Mucosa of gallbladder (tissue), 1 donor: ENCODE measurements at places on chromosomes 6 and 20. TPM values are rescaled to one million over a fixed set of nuclear protein-coding genes. Genes with fewer than 3 reads are reported as not detected.

Gene SNAP25
- 4.3 TPM for total RNA-seq

Gene PRSS35
- 2.8 TPM for total RNA-seq

Gene DDRGK1
- total RNA-seq, result 139 TPM

Gene SIRPD
- total RNA-seq, result 0.40 TPM

Gene TNNC2
- 0.81 TPM for total RNA-seq

Gene MEP1A
- total RNA-seq, result not detected

Gene SLC35F1
- 1.1 TPM for total RNA-seq

Gene EBF4
- 12.7 TPM for total RNA-seq

Gene TGM3
- total RNA-seq, result 1.4 TPM

Gene ZFP57
- 0.12 TPM for total RNA-seq

Gene C20orf144
- 0.09 TPM for total RNA-seq

Gene RNF39
- total RNA-seq, result 2.5 TPM

DNA sequence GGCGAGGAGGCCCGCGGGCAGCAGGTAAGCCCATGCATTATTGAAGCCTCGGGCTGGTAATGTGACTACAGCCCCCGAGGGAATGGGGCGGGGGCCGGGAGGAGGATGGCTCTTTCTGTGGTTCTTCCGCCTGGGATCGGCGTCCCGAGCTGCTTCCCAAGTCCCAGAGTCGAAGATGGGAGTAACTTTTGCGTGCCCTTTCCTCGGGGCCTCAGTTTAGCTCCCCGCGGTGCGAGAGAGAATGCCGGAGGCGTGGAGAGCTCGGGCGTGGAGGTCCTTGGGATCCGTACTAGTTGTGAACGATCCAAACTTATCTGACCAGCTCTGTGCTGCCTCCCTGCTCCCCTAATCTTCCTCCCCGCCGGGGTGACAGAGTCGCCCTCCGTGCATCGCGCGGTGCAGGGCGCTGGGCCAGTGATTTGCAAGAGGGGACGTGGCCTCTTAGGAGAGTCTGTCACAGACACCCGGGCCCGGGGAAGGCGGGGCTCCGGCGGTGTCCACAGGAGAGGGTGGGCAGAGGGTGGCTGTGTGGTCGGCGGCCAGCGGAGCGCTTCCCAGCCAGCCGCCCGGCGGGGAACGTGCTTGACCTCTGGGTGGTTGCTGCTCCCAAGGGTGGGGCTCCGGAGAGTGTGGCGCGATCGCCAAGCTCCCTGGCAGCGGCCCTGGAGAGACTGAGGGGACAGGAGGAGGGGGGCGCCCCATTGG lies 815 bp downstream of the UTRN start:
- DNase-seq, result peak; percentile 45

- peak; percentile 63 for DNase-seq
Observed at GRCh38 chr6:43120944-43121913, 45.1 kb downstream of the PTK7 start.

- DNase-seq, result no peak
Observed at GRCh38 chr6:4349931-4350330, 214.6 kb upstream of the ECI2 start.

DNA sequence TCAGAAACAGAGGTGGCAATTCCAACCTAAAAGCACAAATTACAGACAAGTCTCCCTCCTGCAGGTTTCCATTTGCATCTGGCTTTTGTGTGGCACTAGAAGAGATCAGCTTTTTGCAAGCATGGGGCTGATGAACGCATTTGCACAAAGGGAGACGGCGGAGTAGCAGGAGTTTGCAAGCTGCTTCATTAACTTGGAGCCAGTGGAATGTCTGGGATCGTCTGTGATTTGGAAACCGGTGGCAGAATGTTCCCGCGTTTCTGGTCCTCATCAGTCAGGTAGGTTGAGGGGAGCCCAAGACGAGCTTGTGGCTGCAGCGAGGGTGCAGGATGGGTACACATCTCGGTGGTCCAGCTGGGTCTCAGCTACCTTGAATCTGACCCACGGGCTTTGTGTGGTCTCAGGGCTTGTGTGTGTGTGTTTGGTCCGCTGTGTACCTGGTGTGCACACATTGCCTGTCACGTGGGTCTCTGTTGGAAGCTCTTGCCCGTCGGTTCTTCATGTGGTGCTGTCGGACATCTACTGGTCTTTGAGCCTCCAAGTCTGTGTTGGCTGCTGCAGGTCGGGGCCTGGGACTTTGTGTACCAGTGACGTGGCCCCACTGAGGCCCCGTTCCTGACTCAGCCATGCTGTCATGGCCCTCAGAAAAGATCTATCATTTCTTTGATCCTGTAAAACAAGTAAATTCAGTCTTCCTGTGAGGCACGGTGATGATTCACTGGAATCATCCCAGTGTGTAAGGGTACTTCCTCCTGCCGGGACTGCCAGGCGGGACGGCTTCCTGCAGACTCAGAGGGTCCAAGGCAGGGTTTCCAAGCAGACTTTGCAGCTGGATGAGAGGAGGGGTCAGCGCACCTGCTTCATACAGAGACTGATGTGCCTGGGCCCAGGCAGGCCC lies 12.4 kb upstream of the MYT1 start:
- no peak for DNase-seq

DNA sequence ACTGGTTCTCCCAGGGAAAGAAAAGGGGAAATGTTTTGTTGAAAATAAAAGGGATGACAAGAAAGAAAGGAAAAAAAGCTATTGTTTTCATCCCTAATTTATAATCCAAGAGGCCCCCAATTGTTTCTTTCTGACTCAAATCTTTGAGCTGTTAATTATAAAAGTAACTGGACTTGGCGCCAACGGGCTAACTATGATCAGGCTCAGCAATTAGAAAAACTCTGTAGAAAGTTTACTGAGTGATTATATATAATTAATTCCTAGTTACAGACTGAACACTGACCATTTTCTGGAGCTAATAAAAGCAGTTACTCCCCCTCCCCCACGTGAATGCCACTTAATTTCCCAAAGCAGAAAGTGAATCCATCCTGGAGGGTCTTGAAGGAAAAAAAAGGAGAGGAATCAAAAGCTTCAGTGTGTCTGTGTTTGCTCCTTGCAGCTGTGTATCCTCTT lies 3.2 kb downstream of the ZMYND8 start:
- DNase-seq, result no peak

- no peak for DNase-seq
Observed at GRCh38 chr20:1374246-1374645, 18.6 kb downstream of the FKBP1A start.

DNA sequence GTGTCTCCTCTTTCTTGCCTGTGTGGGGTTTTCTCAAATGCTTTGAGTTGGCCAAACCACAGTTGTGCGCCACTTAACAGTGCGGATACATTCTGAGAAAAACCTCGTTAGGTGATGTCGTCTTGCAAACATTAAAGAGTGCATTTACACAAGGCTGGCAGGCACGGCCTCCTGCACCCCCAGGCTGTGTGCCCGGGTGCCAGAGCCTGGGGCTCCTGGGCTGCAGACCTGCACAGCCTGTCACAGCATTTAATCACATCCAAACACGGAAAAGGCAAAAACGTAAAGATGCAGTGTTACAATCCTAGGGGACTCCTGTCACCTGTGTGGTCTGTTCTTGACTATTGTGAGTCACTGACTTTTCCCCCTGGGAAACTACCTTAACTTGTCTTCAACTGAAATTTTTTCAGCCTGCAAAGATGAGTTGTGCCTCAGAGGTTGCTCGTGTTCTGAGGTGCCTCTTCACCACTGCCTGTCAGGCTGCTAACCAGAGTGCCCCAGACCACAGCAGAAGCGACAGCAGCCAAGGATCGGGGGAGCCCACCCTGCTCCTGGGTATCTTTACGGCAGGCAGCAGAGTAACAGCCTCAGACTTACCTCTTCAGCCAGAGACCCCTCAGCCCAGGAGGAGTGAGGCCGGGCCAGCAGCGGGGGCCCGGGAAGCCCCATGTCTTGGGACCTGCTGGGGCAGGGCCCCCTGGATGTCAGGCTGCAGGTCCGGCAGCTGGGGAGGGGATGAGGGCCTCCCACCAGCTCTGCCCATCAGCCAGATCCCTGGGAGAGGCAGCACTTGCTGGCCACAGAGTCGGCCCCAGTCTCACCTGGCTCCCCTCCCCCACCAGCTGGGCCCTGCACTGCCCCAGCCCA lies 683 bp upstream of the C20orf204 start:
- no peak for DNase-seq

DNA sequence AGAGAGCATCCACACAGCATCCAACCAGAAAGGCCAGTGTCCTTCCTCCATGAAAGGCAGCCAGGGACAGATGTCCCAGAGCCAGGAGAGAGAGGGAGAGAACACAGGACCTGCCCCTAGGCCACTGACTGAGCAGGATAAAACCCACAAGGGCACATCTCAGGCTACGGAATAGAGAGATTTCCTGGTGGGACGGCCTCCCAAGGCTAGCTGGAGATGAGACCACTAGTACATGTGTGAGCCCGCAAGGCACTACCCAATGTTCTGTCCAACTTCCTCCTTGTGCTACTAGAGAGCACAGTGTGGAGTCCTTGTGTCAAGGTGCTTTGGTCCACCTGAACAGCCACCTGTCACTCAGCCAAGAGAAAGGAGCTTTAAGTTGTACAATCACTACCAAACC lies 44.2 kb downstream of the PLCG1 start:
- DNase-seq, result no peak

DNA sequence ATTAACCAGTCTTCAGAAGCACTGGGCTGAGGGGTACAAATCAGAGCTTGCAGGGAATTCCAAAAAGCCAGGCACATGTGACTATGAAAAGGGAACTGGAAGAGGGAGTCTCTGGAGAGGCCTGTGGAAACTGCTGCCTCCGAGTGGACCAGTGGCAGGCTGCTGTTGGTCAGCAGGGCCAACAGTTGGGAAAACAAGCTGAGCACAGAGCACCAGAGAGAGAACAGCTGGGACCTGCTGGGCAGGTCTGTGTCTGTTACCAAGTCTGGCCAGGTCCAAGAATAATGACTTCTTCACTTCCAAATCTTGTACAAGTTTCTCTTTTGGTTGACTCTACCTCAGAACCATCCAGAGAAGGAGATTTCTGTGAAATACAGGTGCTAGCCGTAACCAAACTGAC lies 81.4 kb downstream of the LIN28B start:
- DNase-seq, result no peak

DNA sequence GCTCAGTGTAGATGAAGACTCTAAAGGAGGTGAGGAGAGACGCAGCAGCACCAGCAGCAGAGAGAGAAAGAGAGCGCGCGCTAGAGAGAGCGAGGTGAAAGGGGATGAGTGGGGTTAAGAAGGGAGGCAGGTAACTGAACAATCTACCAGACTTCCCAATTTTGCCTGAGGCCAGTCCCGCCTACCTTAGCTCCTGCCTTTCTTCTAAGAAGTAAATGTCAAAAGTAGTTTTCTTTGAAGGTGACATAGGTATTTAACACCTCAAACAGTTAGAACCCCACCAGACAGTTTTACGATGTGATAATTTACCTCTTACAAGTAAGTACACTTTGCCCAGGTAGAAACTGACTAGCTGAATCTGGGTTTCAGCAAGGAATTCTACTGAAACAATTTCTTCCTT lies 132.0 kb upstream of the EEF1E1 start:
- DNase-seq, result no peak

GRCh38 chr20:62363920-62364851 lies 2.9 kb downstream of the LAMA5 start:
- DNase-seq, result no peak

GRCh38 chr6:122286512-122286911 lies 112.9 kb upstream of the HSF2 start:
- DNase-seq, result no peak

DNA sequence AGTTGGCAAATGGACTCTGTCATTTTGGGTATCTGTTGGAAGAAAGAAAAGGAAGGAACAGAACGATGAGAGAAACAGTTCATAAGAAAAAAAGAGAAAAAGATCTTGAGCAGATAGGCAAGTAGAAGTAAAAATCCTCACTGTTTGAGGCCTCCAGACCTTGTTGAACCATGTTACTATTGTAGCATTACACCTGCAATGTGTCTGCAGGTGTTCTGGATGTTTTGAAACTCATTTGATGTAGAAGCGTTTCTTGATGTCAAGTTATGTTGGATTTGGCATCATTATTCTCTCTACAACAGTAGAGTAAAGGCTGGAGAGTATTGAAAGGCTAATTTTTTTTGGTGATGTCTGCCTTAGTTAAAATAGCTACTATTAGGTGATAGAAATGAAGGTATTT lies 108.7 kb downstream of the CARMIL1 start:
- no peak for DNase-seq

DNA sequence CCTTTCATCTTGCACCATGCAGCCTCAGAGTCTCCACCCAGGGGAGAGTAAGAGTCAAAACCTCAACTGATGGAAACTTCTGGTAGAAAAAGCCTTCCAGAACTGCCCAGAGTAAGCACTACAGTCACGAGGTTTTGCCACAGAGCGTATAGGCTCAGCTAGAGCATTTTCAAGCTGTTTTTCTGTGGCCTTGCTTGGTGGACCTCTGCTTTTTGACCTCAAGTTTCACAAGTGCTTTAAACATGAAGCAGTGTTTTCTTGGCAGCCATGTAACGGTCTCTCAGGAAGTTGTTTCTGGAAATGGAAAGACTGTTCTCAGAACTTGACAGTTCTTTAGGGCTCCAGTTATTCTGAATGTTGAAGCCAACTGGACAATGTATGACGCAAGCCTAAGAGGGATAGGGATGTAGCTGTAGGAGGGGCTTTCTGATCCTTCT lies 146.5 kb downstream of the ZDHHC14 start:
- DNase-seq, result peak; percentile 34

- DNase-seq, result no peak
Observed at GRCh38 chr6:68126089-68126749, 508.9 kb upstream of the ADGRB3 start.

GRCh38 chr20:40464731-40465208 lies 224.3 kb downstream of the MAFB start:
- DNase-seq, result no peak

DNA sequence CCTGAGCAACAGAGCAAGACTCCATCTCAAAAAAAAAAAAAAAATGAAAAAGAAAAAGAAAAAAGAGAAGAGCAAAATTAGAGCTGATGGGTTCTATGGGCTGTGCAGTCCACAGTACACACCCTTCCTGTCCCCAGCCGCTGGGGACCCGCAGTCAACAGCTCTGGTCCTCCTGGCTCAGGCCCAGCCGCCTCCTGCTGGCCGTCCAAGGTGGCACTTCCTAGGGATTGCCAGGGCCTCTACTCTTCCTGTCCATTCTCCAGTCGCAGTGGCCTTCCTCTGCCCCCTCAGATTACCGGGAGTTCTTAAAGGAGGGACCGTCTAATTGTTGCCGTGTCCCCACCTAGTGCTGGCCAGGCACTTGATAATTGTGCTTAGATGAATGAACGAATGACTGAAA lies 41.7 kb downstream of the TMEM242 start:
- DNase-seq, result no peak

- no peak for DNase-seq
Observed at GRCh38 chr6:89830170-89830809, 610 bp downstream of the CASP8AP2 start.

GRCh38 chr6:134840086-134840867 lies 109.6 kb downstream of the ALDH8A1 start:
- peak; percentile 50 for DNase-seq

GRCh38 chr6:60867548-60867947 lies 1418.5 kb downstream of the KHDRBS2 start:
- no peak for DNase-seq

DNA sequence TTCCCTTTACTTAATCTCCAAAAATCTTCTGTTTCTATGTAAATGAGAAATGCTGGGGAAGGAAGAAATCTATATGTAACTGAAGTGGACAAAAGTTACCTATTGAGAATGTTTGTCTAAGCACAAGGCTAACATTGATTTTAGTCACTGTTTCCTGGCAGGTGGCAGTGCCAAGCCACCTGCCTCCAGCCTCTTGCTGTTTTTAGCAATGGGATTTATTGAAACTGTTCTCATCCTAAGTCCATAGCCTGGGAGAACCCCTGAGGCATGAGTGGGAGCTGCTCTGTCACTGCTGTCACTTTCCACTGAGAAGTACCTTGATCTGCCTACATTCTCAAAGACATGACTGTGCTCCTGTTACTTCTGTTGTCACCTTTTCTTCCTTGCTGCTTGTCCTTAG lies 14.7 kb downstream of the ENPP3 start:
- DNase-seq, result no peak
